AML-193 (cell line): ENCODE measurements at places on chromosomes 2 and 18.

GRCh38 chr18:74980669-74981068, 228.3 kb downstream of the PTGR3 start:
- DNase-seq = no peak

- no peak for DNase-seq
Measured at GRCh38 chr2:98390571-98391476, 44.6 kb downstream of the CNGA3 start.

DNA sequence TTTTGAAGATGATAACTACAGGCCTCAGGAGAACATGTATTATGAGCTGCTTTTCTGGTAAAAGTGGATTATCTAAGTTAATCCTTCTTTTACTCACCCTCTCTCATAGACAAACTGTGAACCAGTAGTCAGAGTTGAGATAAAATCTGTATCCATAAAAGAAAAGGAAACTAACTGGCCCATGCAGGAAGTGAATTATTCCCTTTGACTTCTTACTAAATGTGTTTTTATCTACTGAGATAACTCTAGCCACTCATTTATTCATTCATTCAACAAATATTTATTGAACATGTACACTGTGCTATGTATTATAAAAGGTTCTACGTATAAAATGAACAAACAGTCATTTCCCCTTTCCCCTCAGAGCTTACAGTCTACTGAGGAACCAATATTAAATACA, 10.0 kb downstream of the WDR35 start:
- DNase-seq = no peak

DNA sequence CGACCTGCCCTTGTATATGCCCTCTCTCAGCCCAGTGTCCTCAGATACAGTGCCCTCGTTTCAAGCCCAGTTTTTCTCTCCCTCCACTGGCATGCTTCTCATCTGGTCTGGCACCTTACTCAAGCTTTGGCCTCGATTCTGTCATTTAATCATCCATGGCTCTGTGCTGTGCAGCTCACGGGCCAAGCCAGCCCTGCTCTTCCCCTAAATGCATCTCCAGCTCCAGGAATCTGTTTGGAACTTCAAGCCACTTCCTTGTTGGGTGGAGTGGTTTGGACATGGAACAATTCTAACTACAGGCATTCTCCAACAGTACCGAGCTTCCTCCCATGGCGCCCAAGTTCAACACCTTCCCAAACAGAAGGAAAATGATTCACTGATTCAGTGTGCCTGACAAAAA, 76.7 kb upstream of the ZNF397 start:
- no peak for DNase-seq

DNA sequence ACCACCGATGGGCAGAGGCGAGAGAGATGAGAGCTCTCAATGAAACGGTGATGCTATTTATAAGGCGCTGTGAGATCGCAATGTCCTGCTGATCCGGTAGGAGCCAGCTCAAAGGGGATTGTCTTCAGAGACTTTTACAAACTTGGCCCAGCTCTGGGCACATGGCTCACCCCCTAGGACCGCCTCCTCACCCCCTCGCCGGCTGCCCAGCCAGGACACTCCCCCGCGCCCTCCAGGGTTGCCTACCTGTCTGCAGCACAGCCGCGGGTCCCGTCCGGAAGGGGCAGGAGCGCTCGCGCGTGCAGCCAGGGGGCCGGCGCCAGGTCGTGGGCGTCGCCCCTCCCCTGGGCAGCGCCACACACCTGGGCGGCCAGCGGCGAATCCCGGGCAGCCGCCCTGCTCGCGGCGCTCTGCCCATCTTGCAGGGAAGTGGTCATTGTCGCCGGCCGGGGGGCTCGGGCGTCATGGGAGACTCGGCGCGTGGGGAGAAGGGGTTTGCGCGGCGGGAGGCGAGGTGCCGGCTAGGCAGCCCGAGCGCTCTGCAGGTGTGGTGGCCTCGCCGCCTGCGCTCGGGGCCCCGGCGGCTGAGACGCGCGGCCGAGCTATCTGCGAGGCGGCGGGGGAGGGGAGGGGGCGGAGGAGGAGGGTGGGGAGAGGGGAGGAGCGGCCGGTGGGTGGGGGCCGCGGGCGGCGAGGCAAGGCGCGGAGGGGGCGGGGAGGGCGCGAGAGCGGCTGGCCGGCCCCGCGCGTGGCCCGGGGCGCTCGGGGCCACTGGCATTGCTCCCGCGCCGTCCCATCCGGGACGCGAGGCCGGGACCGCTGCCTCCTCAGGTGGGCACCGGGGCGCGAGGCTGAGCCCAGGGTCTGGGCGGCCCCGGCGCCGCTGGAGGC, at the start of gene GRB14:
TSS of gene GRB14 (minus strand) at position 610 of the 891 bp plus-strand sequence. CDS start at position 437, 173 bp downstream.
- DNase-seq = no peak

- no peak for DNase-seq
Measured at GRCh38 chr2:71122387-71123298, 7.4 kb downstream of the MCEE start.

DNA sequence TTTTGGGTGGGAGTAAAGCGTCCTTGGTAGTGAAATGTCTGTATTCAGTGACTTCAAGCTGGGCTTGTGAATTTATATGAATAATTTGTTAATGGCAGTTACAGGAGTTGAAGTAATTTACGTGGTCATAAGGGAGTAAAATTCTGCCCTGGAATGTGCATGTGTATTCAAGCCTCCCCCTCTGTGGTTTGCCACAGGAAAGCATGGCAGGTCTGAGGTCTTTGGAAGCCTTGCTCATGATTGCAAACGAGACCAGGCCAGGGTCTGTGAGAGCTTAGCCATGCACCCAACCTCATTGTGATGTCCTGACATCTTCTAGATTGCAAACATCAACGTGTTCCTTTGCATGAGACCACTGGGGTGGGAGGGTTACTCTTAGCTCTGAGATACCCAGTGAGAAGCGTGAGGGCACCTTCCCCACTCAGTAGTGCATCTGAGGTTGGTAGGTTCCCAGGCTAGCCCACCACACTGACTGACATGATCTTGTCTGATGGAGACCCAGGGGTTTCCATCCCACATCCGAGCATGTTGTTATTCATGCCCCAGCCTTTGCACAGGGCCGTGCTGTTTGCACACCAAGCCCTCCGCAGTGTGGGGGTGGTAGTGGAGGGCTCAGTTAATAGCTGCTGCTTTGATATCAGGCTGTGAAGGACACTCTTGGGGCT, 216.5 kb downstream of the KLHL29 start:
- DNase-seq = no peak

GRCh38 chr2:26968001-26968400, 2.4 kb upstream of the MAPRE3 start:
- DNase-seq = no peak

DNA sequence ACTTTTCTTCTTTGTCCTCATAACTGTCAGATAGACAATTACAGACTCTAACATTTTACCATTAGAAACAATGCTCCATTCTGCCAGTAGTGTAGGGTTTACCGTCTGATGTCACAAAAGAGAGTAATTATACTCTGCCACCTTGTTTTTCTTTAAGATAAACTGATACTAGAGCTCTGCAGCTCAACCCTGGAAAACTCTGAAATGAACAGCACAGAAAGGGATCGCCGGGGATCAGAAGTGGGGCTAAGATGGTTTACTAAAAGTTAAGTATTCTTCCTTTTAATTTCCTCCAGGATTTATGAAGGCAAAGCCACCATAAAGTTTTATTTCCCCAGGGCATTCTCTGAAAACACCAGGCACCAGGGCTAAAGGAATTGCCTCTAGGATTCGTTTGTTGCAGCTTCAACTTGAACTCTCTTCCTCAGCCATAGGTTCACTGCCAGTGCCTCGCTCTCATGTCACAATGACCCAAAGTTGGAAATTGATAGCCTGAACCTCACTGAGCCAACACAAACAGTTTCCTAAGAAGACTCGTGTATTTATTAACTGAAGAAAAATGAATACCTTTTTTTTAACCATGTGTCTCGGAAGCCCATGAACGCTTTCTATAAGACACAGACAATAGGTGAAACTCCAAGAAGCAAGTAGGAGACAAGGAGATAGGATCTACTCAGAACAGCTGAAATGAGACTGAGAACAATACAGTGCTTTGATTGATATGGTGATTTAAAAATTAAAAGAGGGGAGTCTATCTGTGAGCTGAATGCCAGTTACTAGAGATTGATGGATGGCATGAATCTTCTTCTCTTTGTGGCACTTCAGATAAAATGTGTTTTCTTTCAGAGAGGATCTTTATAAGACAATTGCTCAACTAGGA, 121.5 kb upstream of the SPATS2L start:
- no peak for DNase-seq

GRCh38 chr2:2587354-2587753, 256.3 kb upstream of the MYT1L start:
- DNase-seq = no peak
